ENCODE measurements at places on chromosomes 5 and 9. TPM values are rescaled to one million over a fixed set of nuclear protein-coding genes. Genes with fewer than 3 reads are reported as not detected.

GRCh38 chr9:107170801-107171200 lies 112.3 kb upstream of the RAD23B start:
- H3K4me3 ChIP-seq: no peak overlapping the region
- no peak overlapping the region for H3K27ac ChIP-seq
- H3K36me3 ChIP-seq: no peaks in the 10 kb centered on the region
- no peak for DNase-seq

ZDHHC12 gene
- total RNA-seq: 45.7 TPM

DNA sequence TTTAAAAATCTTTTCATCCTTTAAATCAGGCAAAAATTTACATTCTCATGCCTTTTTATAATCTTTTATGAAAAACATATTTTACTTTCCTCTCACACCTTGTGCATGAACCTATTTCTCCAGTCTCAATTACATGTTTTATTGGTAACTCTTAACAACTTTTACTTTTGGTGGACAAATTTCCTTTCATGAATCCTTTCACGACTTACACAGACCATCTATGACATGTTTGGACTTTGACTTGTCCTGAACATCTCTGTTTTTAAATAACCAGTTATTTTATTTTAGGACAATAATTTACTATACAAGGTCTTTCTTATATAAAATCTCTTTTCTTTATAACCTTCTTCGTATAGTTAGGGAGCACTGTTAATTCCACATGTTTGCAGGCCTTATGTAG lies 26.5 kb upstream of the MTMR12 start:
- no peak overlapping the region for H3K4me3 ChIP-seq
- no peak overlapping the region for H3K27ac ChIP-seq
- no peak for DNase-seq
- no peaks in the 10 kb centered on the region for H3K36me3 ChIP-seq

SAXO1 gene
- not detected for total RNA-seq

NEUROG1 gene
- not detected for total RNA-seq

DNA sequence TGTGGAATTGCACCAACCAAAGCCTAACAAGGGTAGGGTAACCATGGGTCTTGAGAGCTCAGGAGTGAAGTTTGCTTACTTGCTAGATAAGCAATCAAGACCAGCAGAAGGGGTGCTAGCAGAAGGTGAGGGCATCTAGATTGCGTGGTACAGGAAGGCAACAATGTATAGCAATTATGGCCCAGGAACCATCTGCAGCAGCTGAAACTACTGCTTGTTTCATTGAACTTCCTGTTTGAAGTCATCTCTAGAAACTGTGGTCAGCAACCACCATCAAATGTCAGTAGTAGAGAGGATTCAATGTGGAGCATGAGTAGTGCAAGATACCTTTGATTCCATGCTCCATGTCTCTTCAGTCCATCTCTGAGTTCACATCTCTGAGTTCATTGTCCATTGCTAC lies 462.1 kb upstream of the GRAMD2B start:
- H3K27me3 ChIP-seq: no peaks in the 10 kb centered on the region
- no peak for DNase-seq
- no peak overlapping the region for H3K4me3 ChIP-seq
- H3K36me3 ChIP-seq: no peaks in the 10 kb centered on the region

DNA sequence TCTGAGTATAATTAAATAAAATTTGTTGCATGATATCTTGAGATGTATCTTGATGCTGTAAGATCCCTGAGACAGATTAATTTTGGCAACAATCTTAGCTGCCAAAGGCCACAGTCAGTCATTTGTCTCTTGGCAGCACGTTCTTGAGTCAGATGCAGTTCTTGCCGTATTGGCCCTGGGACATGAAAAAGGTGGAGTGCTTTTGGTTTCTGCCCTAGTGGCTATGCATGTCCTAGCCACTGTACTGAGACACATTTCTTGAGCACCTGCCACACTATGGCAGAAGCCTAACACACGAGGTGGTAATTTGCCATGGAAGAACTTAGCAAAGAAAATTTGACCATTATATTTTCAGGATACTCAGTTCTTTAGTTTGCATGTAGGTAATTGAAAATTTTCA lies 45.0 kb upstream of the PHF2 start:
- DNase-seq: peak; percentile 15

DNA sequence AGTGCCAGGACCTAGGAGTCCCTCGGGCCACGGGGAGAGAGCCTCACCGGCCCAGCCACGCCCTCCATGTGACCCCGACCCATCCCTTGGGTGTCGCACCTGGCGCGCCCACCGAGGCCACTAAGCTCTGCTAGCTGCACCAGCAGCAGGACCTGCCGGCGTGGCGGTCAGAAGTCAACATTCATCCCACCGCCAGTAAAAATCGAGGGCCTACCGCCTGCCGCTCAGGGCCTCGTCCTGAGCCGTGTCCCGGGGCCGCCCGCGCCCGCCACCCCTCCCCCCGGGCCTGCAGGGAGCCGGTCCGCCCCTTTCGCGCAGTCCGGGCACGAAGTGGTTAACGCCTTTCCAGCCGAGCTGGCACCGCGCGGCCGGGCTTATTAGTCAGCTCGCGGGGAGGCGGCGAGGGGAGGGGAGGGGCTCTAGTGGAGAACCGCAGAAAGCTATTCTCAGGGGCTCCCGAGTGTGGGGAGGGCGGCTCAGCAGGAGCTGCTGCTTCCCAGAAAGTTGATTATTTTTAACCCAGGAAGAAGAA lies 124.4 kb downstream of the C9orf50 start:
- H3K4me3 ChIP-seq: peak overlapping the region; percentile 43
- H3K27me3 ChIP-seq: no peaks in the 10 kb centered on the region
- peak; percentile 96 for DNase-seq
- H3K36me3 ChIP-seq: no peaks in the 10 kb centered on the region
- H3K4me1 ChIP-seq: peaks cover 75% of the 10 kb centered on the region

CAAP1 gene
- 110 TPM for total RNA-seq

DNA sequence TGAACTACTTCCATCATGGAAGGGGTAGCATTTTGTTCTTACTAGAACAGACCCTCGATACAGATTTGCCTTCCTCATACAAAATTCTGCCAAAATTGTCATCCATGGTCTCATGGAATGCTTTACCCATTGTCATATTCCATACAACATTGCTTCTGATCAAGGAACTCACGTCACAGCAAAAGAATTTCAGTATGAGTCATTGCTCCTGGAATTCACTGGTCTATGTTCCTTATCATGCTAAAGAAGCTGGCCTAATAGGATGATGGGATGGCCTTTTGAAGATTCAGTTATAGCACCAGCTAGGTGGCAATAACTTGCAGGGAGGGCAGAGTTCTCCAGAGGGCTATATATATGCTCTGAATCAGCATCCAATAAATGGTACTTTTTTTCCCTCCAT lies 18.2 kb upstream of the FNIP1 start:
- no peak for DNase-seq
- no peaks in the 10 kb centered on the region for H3K4me1 ChIP-seq
- H3K27ac ChIP-seq: no peak overlapping the region
- H3K36me3 ChIP-seq: no peaks in the 10 kb centered on the region
- H3K4me3 ChIP-seq: no peak overlapping the region

IDNK gene
- total RNA-seq: 10.6 TPM

IFNA21 gene
- not detected for total RNA-seq

DNA sequence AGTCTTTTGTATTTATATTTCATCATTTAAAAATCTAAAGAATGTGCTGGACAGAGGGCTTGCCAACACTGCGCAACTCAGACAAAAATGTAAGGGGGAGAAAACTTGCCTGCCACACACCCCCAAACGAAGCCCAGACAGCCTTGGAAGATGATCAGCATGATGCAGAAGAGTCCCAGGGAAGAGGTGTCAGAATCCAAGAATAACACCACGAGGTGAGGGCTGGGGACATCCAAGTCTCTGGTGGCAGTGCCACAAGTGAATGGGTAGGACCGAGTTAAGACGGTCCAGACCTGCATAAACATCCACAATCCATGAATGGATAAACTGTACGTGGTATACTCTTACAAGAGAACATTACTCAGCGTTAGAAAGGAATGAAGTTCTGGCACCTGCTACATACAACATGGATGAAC lies 10.4 kb downstream of the EPB41L4B start:
- no peaks in the 10 kb centered on the region for H3K36me3 ChIP-seq
- H3K4me3 ChIP-seq: no peak overlapping the region
- H3K4me1 ChIP-seq: peaks cover 61% of the 10 kb centered on the region
- H3K27ac ChIP-seq: no peak overlapping the region

GRCh38 chr9:119284118-119284517 lies 85.1 kb downstream of the BRINP1 start:
- no peak overlapping the region for H3K4me3 ChIP-seq
- no peaks in the 10 kb centered on the region for H3K36me3 ChIP-seq
- H3K27me3 ChIP-seq: no peaks in the 10 kb centered on the region
- no peaks in the 10 kb centered on the region for H3K4me1 ChIP-seq
- DNase-seq: no peak

DNA sequence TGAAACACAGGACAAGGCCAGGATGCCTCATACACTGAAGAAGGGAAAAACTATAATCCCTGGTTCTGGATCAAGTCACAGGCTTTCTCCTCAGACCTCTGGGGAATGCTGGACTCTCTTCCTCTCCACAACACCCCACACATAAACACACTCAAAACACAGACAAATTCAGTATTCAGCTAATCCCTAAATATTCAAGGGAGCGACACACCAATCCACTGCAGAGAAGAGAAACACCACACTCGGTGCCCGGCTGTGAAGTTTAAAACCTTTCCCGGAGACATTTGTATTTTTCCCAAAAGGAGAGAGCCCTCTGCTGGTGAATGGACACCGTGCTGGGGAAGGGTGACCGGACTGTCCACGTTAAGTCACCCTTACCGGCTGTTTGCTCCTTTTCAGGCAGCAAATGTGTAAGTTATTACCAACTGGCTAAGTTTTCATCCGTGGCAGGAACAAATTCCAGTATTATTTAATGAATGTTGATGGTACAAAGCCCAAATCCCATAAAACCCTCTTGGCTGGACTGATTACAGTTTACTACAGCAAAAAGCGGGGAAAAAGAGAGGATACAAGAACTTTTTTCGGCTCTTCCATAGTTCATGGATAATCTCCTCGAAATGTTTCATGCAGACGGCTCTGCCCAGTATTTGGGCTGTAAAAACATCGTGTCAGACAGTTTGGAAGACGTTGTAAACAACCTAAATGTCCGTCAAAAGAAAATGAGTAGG lies 130.9 kb upstream of the SLC30A5 start:
- peak; percentile 73 for DNase-seq
- H3K36me3 ChIP-seq: no peaks in the 10 kb centered on the region
- no peak overlapping the region for H3K27ac ChIP-seq
- peaks cover 4% of the 10 kb centered on the region for H3K4me1 ChIP-seq
- H3K27me3 ChIP-seq: no peaks in the 10 kb centered on the region
- H3K4me3 ChIP-seq: no peak overlapping the region

- no peaks in the 10 kb centered on the region for H3K4me1 ChIP-seq
- H3K36me3 ChIP-seq: no peaks in the 10 kb centered on the region
- H3K27ac ChIP-seq: no peak overlapping the region
Measured at GRCh38 chr5:41219658-41220269, 6.4 kb upstream of the C6 start.

DNA sequence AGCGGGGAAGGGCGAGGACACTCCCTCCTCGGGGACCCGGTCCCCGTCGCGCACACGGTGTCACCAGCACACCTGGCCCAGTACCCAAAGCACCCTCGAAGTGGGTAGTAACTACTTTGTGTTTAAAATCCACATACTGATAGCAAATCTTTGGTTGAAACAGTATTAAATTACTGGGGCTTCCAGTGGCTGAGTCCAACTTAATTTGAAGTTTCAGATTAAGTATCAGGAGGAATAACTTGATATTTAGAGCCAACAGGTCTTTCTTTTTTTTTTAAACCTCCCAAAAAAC lies 615 bp downstream of the ATG10 start:
- H3K4me1 ChIP-seq: peaks cover 6% of the 10 kb centered on the region
- H3K27me3 ChIP-seq: no peaks in the 10 kb centered on the region

DNA sequence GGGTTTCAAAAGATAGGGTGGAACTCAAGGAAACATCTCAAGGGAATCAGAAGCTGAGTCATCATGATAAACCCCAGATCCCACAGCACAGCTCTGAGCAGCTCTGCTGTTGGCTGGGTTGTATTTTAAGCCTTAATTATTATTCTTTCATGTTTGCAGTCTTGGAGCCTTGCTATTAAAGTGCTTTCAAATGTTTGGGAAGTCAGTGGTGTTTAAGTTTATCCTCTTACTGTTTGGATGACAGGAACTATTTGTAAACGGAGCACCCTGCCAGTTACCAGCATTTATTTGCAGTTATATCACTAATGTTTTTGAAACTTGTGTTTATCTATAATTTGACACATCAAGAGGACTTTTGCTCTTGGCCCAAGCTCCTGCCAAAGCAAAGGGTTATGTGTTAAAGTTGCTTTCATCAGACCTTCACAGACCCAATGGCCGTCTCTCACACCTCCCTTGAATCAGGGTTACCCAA lies 141.1 kb upstream of the SPDL1 start:
- no peaks in the 10 kb centered on the region for H3K36me3 ChIP-seq
- H3K4me3 ChIP-seq: no peak overlapping the region
- no peak for DNase-seq
- H3K4me1 ChIP-seq: peaks cover 23% of the 10 kb centered on the region

IFNA2 gene
- total RNA-seq: not detected

RLN2 gene
- total RNA-seq: not detected

IL33 gene
- total RNA-seq: 17.5 TPM

DNA sequence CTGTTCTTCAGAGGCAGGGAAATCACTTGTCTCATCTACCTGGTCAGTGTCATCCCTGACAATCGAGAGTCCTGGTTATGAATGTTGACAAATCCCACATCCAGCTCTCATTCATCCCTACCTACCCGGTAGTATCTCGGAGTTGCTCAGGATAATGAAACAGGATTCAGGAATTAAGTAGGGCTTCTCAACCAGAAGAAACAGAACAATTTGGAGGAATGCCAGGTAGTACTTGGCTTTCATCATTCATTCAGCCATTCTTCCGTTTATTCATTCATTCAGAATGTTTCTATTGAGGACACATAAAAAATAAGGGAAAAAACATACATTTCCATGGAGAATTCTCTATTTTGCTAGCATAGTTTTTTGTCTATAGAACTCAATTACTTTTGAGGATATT lies 195.0 kb downstream of the ARHGEF28 start:
- H3K4me1 ChIP-seq: peaks cover 43% of the 10 kb centered on the region
- no peak for DNase-seq

DNA sequence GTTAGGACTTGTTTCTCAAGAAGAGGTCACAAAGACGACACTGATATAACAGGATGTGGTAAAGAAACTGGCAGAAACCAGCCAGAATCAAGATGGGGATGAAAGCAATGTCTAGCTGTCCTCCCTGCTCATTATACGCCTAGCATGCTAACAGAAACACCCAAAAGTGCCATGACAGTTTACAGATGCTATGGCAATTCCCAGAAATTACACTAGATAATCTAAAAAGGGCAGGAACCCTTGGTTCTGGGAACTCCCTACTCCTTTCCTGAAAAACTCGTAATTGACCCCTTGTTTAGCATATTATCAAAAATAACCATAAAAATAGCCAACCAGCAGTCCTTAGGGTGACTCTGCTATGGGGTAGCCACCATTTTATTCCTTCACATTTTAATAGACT lies 10.9 kb upstream of the MRPS30 start:
- DNase-seq: no peak
- H3K36me3 ChIP-seq: no peaks in the 10 kb centered on the region
- no peak overlapping the region for H3K4me3 ChIP-seq
